Natural killer cell treated with Interleukin-12 subunit alpha and Interleukin-12 subunit beta and Interleukin-15 and Interleukin-18, amount 100 ng/mL, for 72 hours (primary cell): ENCODE measurements at places on chromosomes 11 and 22. TPM values are rescaled to one million over a fixed set of nuclear protein-coding genes. Genes with fewer than 3 reads are reported as not detected.

The DDB1 gene
- 241 TPM for total RNA-seq

The DCHS1 gene
- 0.73 TPM for total RNA-seq

The KRTAP5-8 gene
- not detected for total RNA-seq

The OR52E8 gene
- not detected for total RNA-seq

The MAPK8IP2 gene
- 0.21 TPM for total RNA-seq

The CCDC179 gene
- total RNA-seq = not detected

The SYT7 gene
- total RNA-seq = not detected

The SLC22A8 gene
- total RNA-seq = not detected

- DNase-seq = no peak
These were observed 2.0 kb downstream of the KCNJ11 start for GRCh38 chr11:17386331-17387084.

- DNase-seq = no peak
These were observed 9.7 kb downstream of the ASCL2 start for GRCh38 chr11:2260491-2261364.

GRCh38 chr22:44954149-44954548, 55.7 kb downstream of the PHF21B start:
- DNase-seq = no peak

DNA sequence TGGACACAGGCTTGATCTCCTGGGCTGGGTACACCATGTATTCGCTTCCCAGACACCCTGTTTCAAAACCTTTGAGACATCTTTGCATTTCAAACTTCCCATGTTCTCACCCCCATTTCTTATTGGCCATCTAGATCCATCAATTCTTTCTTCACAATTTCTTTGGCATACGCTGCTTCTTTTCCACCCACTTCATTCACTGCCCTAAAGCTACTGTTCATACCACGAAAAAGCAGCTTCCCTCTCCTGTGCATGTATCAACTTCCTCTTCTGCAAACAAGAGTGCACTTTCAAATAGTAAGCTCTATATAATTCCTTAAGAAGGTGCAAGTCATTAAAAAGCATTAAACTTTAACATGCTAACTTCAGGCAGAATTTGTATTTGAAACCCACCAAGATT, 21.4 kb downstream of the UVRAG start:
- no peak for DNase-seq

DNA sequence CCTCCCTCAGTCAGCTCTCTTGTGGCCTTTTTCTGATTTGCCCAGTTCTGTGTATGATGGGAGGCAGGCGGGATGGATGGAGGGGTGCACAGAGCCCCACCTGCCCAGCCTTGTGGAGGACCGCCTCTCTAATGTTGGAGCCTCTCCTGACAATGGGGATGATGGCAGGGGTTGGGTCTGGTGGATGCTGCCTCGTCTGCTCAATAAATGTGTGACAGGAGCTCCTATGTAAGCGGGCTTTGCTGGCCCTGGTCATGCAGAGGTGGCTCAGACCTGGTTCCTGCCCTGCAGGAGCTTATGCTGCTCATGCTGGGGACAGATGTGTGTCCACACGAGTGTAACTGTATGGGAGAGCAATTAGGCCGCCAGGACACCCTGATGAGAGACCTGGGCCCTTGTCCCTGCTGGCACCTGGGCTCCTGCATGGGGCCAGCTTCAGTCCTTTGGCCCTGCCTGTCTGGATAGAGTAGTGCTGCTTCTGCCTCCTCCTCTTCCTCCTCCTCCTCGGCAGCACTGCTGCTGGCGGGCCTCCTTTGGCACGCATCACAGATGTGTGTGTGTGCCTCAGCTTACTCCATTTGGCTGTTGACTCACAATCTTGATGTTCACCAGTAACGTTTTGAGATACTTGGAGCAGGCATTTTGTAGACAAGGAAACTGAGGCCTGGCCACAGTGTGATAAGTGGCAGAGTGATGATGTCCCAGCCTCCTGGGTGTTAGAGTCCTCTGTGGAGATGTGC, 131.0 kb downstream of the TBC1D22A start:
- DNase-seq = no peak

- DNase-seq = no peak
These were observed 23.7 kb upstream of the OR5B12 start for GRCh38 chr11:58465690-58466089.
